ENCODE measurements at places on chromosomes 3 and 15.

- no peak for DNase-seq
Measured at GRCh38 chr3:10546181-10546624, 40.8 kb upstream of the ATP2B2 start.

GRCh38 chr15:48858401-48858800, 19.5 kb upstream of the EID1 start:
- DNase-seq = no peak

GRCh38 chr15:45100884-45101625, 12.9 kb downstream of the DUOX2 start:
- no peak for DNase-seq

GRCh38 chr15:32861174-32861573, 143.4 kb downstream of the GREM1 start:
- no peak for DNase-seq

DNA sequence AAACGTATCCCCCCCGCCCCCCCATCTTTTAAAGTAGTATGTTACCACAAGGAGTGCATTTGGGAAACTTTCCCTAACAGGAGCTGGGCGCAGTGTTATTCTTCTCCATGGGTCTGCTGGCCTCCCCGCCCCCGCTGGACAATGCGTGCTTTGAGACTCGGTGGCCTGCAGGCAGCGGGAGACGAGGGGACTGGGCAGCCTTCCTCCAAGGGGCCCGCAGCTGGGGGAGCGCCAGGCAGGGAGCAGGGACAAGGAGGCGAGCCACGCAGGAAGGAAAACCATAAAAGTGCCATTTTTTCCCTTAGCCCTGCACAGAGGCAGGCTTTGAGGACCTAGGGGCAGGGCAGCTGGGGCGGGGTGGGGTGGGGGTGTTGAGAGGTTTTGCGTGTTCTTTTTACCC, 14.1 kb downstream of the SOX2 start:
- peak; percentile 74 for DNase-seq

DNA sequence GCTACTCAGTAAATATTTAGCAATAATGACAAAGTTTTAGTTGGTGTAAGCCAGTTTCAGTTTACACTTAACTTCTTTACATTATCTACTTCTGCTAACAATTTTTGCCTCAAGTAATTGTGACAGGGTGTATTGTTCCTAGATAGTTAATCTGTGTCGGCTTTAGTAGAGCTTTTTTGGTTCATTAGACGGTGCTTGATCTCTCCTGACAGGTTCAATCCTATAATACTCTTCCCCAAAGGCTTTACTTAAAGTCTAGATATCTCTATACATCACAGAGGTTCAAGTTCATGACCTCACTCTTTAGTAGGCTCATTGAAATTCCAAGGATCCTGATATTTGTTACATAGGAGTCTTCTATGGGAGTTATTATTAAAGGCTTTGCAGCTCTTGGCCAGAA, 365.6 kb upstream of the DPPA4 start:
- DNase-seq = no peak

GRCh38 chr3:11155341-11156025, 1.2 kb downstream of the HRH1 start:
- DNase-seq = peak; percentile 69

DNA sequence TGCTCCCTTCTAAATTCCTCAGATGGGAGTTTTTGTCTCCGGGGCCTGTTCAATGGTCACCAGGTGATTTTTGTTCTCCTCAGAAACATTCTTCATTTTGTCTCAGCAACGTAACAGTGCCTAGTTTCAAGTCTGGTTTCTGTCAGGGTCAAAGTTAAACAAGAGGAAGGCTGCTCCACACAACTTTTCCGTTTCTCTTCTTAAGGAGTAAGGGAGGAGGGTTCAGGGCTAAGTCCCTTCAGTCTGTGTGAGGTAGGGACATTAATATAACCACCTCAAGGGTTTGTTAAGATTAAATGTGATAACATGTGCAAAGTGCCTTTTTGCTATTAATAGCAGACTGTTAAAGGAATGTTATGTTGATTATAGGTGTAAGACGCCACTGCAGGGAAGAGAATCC, 41.8 kb downstream of the HOMER2 start:
- DNase-seq = no peak

- no peak for DNase-seq
Measured at GRCh38 chr3:153290268-153291015, 128.4 kb downstream of the RAP2B start.

GRCh38 chr15:80844011-80844732, 65.0 kb downstream of the CEMIP start:
- no peak for DNase-seq

DNA sequence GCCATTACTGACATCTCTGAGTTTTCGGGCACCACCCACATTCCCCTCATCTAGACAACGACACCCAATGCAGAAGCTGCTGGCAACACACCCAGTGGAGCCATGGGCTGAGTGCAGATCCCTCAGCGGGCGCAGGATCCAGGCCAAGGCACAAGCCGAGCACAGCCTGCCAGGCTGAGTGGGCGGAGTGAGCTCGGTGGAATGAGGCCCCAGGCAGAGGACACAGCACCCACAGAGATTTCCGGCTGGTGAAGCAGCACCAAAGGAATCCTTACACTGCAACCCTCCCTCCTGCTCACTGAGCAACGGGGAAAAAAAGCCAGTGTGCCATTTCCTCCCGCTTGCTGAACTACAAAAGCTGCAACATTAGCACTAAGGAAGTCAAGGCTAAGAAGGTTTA, 34.3 kb downstream of the ZMAT3 start:
- DNase-seq = no peak

DNA sequence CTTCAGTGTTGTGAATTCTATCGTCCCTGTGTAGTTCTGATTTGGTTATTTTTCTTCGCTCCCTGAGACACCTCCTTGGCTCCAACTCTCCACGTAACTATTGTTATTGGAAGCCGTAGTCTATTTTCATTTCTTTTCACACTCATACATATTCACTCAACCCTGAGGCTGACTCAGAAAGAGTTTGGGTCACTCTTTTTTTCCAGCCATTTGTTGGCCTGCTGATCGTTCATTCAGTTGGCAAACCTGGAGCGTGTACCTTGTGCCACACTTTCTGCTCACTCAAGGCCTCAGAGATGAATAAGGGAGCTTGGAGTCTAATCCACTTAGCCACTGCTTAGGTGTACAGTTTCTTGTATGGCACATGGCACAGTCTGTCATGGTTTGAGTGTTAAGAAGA, 22.4 kb downstream of the GYG1 start:
- DNase-seq = no peak

- no peak for DNase-seq
Measured at GRCh38 chr3:133948996-133949395, 53.3 kb upstream of the RAB6B start.

GRCh38 chr15:42632105-42632675, 56.8 kb downstream of the STARD9 start:
- DNase-seq = no peak

GRCh38 chr3:189824629-189825312, 193.6 kb downstream of the TP63 start:
- no peak for DNase-seq

DNA sequence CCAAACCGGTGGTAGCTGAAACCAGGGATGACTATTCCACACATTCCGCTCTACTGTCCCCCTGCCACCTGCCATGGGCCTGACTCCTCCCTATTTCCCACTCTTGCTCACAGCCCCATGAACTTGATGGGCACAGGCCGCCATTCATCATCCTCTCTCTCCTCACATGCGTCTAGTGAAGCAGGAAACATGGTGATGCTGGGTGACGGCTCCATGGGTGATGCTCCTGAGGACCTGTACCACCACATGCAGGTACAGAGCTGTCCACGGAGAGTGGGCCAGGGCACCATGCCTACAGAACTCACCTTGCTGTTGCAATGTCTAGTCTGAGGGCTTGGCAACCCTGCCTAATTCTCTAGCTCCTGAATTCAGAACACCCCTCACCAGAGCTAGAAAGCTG, 23.3 kb upstream of the MANF start:
- no peak for DNase-seq

GRCh38 chr3:14486460-14486859, 53.7 kb downstream of the GRIP2 start:
- DNase-seq = no peak

GRCh38 chr3:130686833-130687232, 59.8 kb downstream of the PIK3R4 start:
- DNase-seq = no peak

DNA sequence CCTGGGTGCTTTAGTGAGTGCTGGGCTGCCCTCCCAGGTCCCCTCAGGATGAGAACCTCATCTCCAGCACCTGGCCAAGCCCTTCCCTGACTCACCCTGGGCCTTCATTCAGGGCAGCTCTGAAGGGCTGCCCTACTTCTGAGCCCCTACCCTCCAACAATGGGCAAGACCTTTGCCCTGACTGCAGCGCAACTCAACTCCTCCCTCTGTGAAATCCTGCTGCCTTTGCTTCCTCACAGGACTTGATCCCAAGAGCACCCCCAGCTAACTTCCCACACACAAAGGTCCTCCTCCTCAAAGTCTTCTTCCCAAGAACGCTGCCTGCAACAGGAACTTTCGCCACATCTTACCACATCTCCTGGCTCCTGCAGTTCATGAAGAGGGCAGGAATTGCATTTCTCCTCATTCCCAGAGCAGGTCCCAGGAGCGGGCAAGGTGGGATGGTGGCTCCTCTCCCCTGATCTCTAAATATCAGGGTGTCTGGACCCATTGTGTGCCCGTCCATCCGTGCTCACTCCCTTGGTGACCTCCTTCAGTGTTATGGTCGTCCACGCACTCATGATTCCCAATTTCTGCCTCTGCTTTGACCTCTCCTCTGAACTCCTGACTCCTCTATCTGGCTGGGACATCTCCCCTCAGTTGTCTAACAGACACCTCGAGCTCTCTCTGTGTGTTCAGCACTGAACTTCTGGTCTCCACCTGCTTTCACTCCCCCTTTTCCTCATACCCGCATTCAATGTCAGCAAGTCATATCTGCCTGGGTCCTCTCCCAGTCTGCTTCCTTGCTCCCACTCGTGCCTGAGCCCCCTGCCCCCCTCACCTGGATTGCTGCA, 4.5 kb upstream of the SSUH2 start:
- DNase-seq = no peak

- no peak for DNase-seq
Measured at GRCh38 chr15:75639191-75639708, 774 bp downstream of the IMP3 start.

DNA sequence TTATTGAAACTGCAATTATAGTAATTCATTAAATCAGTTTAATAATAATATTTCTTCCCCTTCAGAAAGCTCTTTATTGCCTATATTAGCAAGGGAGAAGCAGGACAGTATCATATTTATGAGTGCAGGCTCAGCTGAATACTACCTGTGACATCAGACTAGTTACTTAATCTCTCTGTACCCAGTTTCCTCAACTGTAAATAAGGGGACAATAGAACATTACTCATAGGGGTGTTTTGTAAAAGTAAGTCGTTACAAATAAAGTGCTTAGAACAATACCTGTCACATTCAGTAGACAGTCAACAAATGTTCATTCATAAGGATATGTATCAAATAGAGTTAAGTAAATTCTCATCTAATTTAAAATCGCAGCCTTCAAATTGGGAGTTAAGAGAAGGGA, 12.1 kb upstream of the VPS39 start:
- no peak for DNase-seq

GRCh38 chr3:65145680-65146079, 457.9 kb upstream of the ADAMTS9 start:
- DNase-seq = no peak

DNA sequence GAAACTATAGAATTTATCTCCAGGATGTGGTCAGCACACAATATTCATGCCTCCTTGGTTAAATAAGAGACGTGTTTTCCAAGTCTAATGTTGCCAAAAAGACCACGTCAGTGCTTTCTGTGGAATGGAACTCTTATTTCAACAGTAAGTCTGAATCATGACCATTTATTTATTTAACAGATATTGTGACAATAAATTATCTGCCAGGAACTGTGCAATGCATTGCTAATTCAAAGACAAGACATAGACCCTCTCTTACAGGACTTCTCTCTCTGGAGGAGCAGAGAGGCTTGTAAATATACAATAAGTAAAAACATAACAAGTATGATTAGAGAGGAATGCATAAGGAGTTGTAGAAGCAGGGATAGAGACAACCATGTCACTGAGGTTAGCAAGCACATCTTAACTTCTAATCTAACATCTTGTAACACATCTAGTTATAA, 227.5 kb downstream of the DTWD1 start:
- no peak for DNase-seq

DNA sequence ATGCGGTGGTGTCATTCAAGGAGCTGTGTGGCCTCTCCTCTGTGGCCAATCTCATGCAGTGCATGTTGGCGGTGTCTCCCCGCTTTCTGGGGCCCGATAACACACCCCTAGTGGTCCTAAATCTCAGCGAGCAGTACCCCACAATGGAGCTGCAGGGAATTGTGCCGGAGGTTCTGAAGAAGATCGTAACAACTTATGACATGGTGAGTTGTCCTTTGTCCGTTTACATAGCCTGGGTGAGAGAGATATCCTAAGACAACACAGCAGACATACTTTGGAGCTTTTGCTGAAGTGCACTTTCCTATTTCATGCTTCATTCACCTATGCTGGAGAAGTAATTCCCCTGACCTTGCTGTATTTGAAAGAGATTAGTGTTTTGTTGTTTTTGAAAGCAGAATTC, 130.0 kb downstream of the PLCL2 start:
- DNase-seq = no peak

DNA sequence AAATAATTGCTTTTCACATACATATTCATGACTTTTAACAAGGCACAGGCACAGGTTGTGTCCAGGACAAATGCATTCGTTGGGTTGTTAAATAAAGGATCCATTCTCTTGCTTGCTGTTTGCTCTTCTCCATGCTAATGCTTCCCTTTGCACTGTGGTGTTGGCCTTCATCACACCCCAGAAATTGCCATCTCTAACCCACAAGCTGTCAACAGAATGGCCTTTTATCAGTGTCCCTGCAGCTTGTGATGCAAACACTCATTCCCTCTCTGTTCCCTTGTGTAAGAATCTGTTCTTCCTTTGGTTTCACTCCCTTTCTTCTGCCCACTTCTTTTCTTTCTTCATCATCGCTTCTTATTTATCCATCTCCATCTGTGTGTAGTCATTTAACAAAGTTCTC, 72.2 kb downstream of the SLC7A14 start:
- DNase-seq = no peak

DNA sequence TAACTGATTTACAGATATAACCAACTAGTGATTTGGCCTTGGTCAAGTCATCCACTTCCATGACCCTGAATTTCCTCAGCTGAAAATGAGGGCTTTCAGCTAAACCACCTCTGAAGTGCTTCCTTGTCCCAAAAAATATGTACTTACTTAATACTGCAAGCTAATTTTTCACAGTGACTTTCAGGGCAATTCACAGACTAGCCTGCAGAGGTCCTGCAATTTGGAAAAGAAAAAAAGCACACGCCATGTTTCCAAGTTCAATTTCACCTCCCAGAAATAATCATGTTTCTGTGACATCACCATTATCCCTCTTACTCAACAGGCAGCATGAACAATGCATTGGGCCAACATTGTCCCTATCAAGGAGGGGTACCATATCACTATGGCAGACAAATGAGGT, 218.2 kb downstream of the SHOX2 start:
- DNase-seq = no peak

DNA sequence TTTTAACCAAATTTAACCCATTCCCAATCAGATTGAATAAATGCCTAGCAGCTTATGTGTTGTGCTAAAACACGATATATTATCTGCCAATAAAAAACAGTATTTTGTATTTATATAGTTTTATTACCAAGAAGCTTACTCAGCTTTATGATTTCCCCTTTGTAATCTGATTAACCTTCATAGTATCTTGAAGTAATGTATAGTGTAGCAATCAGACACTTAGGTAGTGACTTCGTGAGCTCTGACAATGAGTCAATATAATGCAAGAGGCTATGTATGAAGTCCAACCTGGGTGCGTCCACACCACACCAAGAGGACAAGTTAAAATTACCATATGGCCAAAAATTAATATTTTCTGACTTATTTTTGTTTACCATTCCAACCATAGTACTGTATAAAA, 2.1 kb upstream of the CNBP start:
- DNase-seq = no peak

- DNase-seq = no peak
Measured at GRCh38 chr15:100928632-100929280, 9.6 kb downstream of the LRRK1 start.

Measured in brain (organoid and tissue), 16 donors.